Vagina (tissue), 2 donors: ENCODE measurements at places on chromosomes 7 and 10. TPM values are rescaled to one million over a fixed set of nuclear protein-coding genes. Genes with fewer than 3 reads are reported as not detected.

Gene AUTS2
- total RNA-seq, result 53.0 TPM

GRCh38 chr10:9796564-9796963, 1221.1 kb upstream of the CELF2 start:
- H3K27ac ChIP-seq, result no peak overlapping the region
- no peaks in the 10 kb centered on the region for H3K36me3 ChIP-seq
- H3K4me3 ChIP-seq, result no peak overlapping the region
- H3K27me3 ChIP-seq, result no peaks in the 10 kb centered on the region
- no peaks in the 10 kb centered on the region for H3K4me1 ChIP-seq
- DNase-seq, result no peak

- no peaks in the 10 kb centered on the region for H3K36me3 ChIP-seq
- H3K4me3 ChIP-seq, result no peak overlapping the region
- no peaks in the 10 kb centered on the region for H3K4me1 ChIP-seq
- no peaks in the 10 kb centered on the region for H3K27me3 ChIP-seq
- no peak for DNase-seq
- H3K27ac ChIP-seq, result no peak overlapping the region
Measured at GRCh38 chr10:132708936-132709335, 77.0 kb downstream of the NKX6-2 start.

- no peak overlapping the region for H3K27ac ChIP-seq
- no peaks in the 10 kb centered on the region for H3K27me3 ChIP-seq
- no peak overlapping the region for H3K4me3 ChIP-seq
- peak; percentile 37 for DNase-seq
- H3K36me3 ChIP-seq, result no peaks in the 10 kb centered on the region
Measured at GRCh38 chr7:48096273-48096672, 7.2 kb downstream of the UPP1 start.

- H3K36me3 ChIP-seq, result no peaks in the 10 kb centered on the region
- DNase-seq, result no peak
- no peak overlapping the region for H3K4me3 ChIP-seq
- no peaks in the 10 kb centered on the region for H3K27me3 ChIP-seq
- H3K27ac ChIP-seq, result no peak overlapping the region
Measured at GRCh38 chr10:79400146-79401004, 45.0 kb downstream of the ZCCHC24 start.

GRCh38 chr10:78861529-78862327, 207.0 kb upstream of the ZMIZ1 start:
- H3K4me1 ChIP-seq, result peaks cover under 1% of the 10 kb centered on the region
- DNase-seq, result peak; percentile 88
- H3K27ac ChIP-seq, result no peak overlapping the region
- H3K4me3 ChIP-seq, result no peak overlapping the region
- H3K36me3 ChIP-seq, result no peaks in the 10 kb centered on the region

DNA sequence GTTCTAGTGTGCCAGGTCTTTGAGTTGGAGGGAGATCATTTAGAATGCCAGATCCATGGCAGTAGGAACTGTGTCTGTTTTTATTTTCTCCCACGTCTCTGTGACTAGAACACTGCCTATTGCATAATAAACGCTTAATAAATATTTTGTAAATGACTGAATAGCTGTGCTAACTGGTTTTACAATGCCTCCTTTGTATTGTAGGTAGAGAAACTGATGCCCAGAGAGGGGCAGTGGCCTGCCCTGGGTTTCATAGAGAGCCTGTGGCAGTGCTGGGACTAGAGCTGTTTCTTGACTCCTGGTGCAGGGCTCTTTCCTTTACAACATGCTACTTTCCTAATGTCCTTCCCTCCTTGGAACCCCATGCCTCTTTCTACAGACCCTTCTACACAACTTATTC, 2.5 kb downstream of the TAS2R5 start:
- no peak overlapping the region for H3K27ac ChIP-seq
- no peaks in the 10 kb centered on the region for H3K27me3 ChIP-seq
- H3K36me3 ChIP-seq, result no peaks in the 10 kb centered on the region
